ENCODE measurements at places on chromosomes 12 and 14.

- DNase-seq, result no peak
These were observed 861 bp upstream of the MDGA2 start for GRCh38 chr14:47676315-47676617.

DNA sequence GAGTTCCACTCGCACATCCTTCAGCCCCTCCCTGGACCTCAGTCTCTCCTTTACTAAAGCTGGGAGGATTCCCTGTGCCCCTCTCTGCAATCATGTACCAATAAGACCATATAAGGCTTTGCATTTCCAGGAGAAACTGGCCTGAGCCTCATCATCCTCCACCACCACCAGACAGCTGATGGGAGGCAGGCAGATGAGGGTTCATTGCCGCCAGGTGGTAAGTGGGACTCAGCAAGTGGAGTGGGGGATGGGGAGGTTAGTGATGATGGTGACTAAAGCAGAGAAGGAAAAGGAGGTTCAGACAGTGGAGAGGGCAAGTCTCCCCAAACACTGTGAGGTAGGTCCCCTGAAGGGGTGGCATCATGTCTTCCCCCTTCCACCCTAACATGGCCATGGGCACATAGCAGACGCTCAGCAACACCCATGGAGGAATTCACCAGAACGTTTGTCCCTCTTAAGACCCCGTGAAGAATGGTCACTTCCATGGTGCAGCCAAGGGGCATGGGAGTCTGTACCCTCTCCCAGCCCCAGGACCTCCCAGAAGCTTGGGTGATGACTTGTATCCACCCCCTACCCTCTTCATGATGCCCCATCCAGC lies 4.5 kb upstream of the TNFRSF1A start:
- no peak for DNase-seq

DNA sequence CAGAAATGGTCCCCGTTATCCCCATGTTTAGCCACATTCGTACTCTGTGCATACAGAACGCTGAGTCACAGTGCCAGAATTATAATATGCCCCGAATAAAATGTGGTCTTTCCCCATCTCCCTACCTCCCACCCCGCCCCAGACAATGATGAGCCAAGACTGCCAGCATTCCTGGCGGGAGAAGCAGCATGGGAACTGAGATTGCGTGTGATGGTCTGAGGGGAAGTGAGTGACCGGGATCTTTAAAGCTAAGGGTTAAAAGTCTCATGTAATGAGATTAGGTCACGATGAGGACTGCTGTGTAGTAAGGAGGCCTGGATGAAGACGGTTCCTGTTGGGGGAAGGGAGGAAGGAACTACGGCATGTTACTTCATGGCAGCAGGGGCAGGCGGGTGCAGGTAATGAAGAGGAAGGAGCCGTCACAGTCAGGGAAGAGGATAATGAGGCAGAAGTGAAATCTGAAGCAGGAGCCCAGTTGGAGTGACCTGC lies 243.3 kb upstream of the FKBP4 start:
- no peak for DNase-seq

- DNase-seq, result no peak
These were observed 23.7 kb upstream of the PARP11 start for GRCh38 chr12:3896801-3897351.
